ENCODE measurements at places on chromosomes 7 and 10.

DNA sequence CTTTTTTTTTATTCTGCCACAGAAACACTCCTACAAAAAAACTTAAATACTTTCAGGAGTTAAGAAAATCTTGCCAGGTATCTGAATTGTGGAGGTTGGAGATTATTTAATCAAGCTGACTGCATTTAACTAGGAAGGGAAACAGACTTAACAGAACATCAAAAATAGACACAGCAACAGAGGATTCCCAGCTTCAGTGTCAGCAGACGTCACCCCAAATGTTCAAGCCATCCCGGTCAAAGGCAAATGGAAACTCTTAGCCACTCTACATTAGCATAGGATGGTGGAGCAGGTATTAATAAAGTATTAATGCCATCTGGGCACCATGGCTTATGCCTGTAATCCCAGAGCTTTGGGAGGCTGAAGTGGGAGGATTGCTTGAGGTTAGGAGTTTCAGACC is 139.7 kb upstream of the SVIL start:
- DNase-seq = no peak

DNA sequence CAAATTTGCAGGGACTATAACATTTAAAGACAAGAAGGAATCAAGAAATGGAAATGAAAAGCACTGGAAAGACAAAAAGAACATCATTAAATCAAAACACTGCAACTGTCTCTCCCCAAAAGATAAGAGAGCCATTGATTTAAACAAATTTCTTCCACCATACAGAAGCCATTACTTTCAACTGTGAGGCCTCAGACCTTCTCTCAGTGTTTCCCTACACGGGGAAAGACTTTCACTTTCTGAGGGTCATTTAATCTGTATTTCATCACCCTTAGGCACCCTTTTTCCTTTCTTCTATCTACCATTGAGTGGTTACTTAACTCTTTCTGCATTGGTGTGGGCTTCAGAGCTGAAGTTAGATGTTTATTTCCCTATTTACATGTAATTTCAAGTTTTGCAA is 47.5 kb downstream of the CCDC172 start:
- no peak for DNase-seq

GRCh38 chr7:87312215-87312865 is 33.1 kb upstream of the CROT start:
- DNase-seq = peak; percentile 57

DNA sequence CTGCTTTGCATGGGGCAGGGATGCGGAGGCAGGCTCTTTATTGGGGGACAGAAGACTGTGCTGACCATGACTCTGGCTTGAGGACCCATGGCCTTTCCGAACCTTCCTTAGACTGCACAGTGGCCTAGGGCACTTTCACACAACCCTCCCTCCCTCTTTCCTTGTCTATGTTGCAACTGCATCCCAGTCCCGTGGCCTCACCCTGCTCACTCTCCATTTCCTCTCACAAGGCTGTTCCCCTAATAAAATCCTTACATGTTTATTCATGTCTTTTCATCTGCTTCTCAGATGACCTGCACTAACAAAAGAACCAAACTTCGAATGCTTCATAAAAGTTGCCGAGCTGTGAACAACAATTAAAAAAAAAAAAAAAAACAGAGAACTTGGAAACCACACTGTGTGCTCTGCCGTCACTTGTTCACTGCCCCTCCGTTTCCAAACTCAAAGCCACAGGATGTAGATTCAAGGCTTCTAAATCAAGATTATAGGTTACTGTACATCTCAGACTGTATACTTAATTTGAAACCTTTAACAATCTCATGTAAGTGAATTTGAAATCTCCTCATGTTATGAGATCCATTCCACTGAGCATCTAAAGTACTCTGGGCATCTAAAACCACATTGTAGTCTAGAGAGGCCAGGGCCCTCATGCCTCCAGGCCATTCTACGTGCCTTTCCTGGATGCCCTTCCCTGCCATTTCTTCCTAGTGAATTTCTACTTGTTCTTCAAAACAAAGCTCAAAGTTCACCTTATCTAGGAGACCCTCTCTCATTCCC is 265.9 kb downstream of the SNX13 start:
- no peak for DNase-seq
